Pulmonary artery endothelial cell (primary cell): ENCODE measurements at places on chromosomes 16 and 17. TPM values are rescaled to one million over a fixed set of nuclear protein-coding genes. Genes with fewer than 3 reads are reported as not detected.

GRCh38 chr17:55576996-55577586, 65.8 kb upstream of the SMIM36 start:
- no peak for DNase-seq

- DNase-seq: no peak
Observed at GRCh38 chr16:85293904-85294642, 181.8 kb upstream of the CIBAR2 start.

DNA sequence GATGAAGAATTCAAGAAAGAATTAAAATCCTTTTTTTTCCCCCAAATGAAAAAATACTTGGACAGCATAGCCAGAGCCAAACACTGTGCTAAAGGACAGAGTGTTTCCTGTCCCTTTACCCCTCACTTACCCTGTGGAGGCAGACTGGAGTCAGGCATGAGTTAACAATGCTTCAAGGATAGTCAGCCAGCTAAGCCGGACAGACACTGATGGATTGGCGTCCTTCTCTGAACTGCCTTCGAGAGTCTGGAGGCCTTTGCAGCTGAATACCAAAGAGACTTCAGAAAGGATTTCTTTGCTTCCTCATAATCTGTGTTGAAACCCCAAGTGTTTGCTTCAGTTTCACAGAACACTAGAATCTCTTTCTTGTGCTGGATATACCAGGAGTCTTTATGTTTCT, 4.6 kb downstream of the METTL9 start:
- no peak for DNase-seq

The DNAJA3 gene
- total RNA-seq: 56.0 and 100 TPM in 2 replicates

The SMPD3 gene
- total RNA-seq: 0.07 TPM in 1 of 2 replicates, not detected in the other

The FKBP10 gene
- total RNA-seq: 139 and 196 TPM in 2 replicates

The ZNF213 gene
- total RNA-seq: 4.8 and 5.0 TPM in 2 replicates

GRCh38 chr16:47753659-47754058, 292.5 kb downstream of the PHKB start:
- DNase-seq: no peak

- no peak for DNase-seq
Observed at GRCh38 chr16:74064120-74064735, 232.4 kb upstream of the PSMD7 start.

DNA sequence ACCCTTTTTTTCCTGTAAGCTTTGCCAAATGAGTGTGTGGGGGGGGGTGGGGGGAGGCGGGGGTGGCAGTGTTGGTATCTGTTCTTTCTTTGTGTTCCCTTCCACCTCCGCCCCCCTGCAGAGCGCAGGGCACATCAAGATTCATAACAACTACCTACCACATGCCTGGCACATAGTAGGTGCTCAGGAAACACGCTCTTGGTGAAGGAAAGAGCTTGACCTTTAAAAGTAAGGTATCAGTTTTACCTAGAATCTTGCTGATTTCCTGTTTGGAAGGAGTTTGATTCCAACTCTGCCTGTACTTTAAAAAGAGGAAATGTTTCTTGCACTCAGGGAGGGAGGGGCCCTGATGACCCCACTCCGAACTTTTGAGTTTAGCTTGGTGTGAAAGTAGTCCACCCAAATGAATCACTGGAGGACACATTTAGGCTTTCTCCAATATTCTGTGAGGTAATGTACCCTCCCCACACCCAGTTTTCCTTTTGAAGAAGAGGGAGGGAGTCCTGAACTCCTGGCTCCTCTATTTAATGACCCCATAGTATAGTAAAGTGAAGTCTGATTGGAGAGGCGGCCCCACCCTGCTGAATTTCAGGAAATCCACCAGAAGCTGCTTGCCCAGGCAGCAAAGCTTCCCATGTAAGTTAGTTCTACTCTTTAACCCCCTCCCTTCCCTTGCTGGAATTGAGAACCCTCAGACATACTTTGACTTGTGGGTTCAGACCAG, 560 bp upstream of the FAM20A start:
- DNase-seq: no peak

DNA sequence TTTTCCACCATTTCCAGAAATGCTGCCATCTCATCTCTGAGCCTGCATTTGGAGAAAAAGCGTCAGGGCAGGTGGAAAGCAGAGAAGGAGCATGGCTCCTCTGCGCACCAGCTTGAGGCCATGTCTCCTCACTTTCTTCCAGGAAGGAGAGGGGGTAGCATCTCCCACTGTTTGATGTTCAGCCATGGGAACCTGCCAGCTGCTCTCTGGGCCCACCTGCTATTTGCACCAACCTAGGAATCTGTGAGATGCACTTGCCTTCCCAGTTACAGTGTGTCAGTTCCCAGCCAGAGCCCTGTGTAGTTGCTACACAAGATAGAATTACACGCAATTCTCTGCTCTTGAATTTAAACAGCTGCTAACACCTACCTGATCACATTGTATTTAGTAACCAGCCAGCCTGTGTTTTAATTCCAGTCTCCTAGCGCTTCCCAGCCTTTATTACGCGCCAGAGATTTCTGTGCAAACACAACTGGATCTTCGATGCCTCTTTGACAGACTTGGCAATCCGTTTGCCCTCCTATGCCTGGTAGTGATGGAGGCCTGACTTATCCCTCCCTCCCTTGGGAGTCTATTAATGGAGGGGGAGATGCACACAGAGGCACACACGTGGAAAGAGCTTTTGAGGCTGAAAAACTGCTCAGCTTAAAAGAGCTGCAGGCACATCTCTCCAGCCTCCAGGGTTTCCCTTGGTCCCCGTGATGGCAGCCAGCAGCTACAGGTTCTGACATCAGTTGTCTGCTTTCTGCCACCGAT, 98.1 kb upstream of the SEC14L1 start:
- DNase-seq: no peak

The OR4D1 gene
- not detected in 2 replicates for total RNA-seq

- peak; percentile 91 for DNase-seq
Observed at GRCh38 chr17:7745748-7746470, 28.4 kb downstream of the DNAH2 start.

DNA sequence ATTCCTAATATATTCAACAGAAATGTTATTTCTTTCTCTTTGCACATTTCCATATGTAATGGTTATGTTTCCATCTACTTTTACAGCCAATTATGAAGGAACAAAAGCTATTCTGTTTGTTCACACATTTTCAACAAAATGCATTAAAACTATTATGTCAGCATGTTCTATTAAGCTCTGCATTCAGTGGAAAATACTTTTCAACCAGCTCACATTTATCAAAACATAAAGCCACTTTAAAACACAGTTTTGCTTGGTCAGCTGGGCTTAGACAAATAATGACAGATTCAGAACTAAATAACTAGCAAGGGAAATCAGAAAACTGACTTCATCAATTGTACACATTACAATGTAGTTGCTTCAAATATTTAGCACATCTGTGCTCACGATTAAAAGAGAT, 6.9 kb downstream of the SALL1 start:
- no peak for DNase-seq

GRCh38 chr16:11583166-11583565, 3.6 kb downstream of the LITAF start:
- no peak for DNase-seq

The CNTNAP4 gene
- not detected in 2 replicates for total RNA-seq

DNA sequence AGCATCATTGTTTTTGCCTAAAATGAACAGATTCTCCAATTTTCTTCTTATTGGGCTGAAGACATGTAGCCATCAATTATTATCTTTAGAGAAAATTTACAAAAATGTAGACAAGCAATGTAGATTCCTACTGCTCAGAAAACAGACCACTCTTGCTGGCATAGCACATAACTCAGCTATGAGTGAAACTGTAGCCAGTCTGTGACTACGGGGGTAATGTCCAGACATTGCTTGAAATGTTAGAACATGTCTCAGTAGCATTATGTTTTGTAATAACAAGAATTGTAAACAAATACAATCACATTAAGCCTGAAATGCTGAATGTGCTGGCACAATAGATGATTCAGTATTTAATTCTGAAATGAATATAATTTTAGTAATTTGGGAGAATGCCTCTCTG, 265.7 kb upstream of the KCNJ16 start:
- DNase-seq: no peak

The ORMDL3 gene
- 25.7 and 26.6 TPM in 2 replicates for total RNA-seq

The PLXDC1 gene
- total RNA-seq: not detected in 2 replicates

DNA sequence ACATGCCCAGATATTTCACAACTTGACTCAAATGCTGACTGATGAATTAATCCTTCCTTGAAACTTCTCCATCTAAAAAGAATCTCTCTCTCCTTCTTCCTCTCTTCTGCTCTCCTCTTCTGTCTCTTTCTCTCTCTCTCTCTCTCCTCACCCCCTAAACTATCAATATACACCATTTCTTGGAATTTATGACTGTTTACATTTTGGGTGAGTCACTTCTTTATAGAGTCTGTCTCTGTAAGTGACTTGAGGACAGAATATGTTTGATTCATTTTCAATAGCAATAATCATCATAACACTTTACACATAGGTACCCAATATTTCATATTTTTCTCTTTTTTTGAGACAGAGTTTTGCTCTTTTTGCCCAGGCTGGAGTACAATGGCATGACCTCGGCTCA, 15.3 kb downstream of the OR3A1 start:
- no peak for DNase-seq

DNA sequence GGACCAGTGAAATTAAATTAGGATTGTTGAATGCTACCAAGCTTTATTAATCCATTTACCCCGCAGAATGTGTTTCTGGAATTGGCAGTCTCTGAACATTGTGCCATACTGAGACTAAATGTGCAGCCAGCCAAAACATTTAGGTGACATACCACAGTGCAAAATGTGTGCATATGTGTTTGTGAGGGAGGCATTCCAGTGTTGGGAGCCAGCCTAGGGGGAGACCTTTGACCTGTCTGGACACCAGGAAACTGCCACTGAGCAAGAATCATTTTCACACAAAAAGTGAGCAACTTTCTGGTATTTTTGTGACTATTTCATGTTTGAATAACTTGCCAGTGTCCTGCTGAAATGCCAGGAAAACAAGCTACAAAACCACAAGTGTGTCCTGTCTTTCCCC, 64.7 kb upstream of the SLC12A3 start:
- no peak for DNase-seq

DNA sequence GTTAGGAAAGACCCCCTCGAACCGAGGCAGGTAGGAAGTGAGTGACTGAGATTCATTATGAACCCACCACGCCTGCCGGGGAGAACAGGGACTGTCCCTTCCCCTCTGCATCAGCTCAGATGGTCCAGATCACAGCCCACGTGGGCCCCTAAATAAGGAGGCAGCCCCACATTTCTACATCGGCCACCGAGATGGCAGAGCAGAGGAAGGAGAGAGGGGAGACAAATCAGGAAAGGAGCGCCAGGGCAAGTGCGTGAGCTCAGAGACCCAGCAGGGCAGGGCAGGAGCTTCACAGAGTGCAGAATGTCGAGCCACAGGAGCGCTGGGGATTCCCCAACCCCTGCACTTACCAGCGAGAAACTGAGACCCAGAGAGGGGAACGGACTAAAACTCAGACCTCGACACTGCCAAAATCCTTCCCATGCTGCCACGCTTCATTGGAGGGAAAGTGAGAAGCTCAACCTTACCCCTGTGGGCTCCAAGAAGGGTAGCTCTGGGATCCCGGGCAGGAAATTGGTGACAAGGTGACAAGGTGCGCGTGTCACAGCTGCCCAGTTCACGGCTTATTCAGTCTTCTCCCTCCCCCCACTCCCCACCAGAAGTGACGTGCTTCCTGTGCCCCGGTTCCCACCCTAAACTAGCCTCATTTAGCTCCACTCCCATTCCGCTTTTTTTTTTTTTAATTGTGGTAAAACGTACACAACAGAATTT, at the start of gene ICAM2:
ICAM2 (minus strand) TSS at position 578 of the 711 bp plus-strand sequence. CDS start 13,942 bp downstream, outside the sequence.
- no peak for DNase-seq

DNA sequence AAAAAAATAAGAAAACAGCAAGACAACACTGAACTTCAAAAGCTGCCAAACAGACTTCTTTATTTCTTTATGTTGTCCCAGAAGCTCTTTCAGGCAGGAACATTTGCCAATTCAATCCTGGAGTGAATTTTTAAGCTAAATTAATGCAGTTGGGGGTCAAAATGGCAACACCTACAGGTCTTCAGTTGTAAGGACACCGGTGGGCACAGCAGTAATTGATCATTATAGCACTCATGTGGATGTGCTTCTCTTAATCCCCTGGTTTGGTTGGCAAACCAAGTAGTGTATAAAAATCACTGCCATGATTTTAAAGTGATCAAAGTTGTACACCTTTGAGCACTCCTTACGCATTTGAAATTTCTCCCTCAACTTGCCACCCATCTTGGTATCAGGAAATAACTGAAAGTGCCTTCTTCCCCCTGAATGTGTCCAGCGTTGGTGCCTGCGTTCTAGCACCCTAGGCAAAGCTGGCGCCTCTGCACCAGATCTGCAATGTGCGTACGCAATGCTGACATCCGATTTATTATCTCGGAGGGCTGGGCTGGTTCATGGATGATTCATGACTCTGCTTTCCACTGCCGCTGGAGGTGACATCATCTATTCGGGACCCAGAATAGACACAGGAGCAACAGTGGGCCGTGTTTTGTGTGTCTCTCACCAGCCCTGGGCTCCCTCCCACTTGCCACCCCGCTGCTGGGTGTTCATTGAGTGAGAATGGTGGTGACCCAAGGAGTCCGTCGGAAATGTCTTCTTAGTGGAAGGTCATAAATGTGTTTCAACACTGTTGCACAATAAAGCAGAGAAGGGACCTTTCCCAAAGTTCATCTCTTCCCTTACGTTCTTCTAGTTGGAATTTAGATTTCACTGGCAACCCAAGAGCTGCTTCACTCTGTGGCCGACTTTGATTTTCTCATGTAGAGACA, 203.4 kb downstream of the CCDC182 start:
- peak; percentile 37 for DNase-seq

The SLC47A1 gene
- total RNA-seq: 9.8 and 11.6 TPM in 2 replicates

The C16orf89 gene
- total RNA-seq: not detected in 2 replicates

The NPIPA3 gene
- total RNA-seq: 0.26 and 0.60 TPM in 2 replicates

The C17orf107 gene
- 0.71 and 0.92 TPM in 2 replicates for total RNA-seq

The PLK1 gene
- 22.4 and 47.7 TPM in 2 replicates for total RNA-seq

GRCh38 chr16:4231367-4231766, 10.5 kb downstream of the SRL start:
- no peak for DNase-seq

GRCh38 chr17:60586288-60586974, 13.6 kb upstream of the PPM1D start:
- no peak for DNase-seq

DNA sequence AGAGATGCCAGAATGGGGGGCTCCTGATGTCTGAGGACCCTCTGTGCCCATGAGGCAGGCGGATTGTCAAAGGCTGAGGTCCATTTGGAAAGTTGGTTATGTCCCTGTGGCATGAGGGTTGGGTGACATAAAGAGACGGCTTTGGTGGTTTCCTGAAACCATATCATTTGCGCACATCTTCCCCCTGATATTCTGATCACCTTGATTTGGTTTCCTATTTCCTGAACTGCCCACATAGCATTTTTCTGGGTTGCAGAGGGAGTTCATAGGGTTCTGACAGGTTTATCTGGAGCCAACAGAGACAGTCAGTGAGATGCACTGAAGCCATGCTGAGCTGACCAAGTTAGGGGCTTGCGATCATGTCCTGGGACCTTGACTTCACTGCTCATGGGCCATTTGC, 15.7 kb upstream of the RNF222 start:
- no peak for DNase-seq

The SPECC1 gene
- 1.1 and 1.2 TPM in 2 replicates for total RNA-seq

The FGF11 gene
- 0.42 and 0.73 TPM in 2 replicates for total RNA-seq
